CD4-positive, alpha-beta T cell treated with Interleukin-1 beta for 1 hour (primary cell): ENCODE measurements at places on chromosomes 7 and 10.

DNA sequence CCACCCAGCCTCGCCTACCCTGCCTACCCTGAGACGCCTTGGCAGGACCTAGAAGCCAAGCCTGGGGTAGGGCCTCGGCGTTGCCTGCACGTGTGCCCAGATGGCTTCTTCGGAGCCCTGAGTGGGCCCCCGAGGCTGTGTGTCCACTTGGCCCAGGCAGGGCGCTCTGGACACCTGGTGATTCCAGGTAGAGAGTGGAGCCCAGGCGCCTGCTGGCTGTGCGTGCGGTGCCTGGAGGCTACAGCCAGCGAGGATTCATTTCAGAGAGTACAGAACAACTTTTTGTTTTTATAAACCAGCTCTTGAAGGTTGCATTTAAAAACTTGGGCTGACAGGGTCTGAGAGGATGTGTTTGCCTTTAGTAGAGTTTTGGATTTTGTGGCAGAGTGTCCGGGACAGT is 40.0 kb downstream of the NKX6-2 start:
- no peak for DNase-seq

DNA sequence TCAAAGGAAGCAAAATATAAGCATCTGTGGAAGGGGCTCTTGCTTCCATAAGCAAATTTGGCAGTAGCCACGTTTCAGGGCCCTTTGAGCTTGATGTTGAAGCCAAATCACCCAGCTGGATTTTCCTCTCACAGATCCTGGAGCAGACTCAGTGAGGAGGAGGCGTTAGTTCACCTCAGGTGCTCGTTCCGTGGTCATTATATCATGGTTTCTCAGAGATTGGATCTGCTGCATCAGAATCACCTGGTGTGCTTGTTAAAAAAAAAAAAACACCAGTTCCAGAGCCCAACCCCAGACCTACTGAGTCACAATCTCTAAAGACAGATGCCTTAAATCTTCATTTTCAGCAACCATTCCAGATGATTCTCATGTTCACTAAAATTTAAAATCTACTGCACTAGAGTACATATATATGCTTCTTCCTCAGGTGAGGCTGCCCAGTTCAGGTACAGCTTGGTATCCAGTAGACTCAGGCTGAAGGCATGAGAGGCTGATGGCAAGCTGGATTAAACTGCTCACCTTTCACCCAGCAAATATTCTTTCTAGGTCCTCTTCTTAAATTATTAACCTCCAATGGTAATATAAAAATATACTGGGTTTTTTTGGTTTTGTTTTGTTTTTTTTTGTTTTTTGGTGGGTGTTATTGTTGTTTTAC is 24.9 kb downstream of the TFAM start:
- DNase-seq = no peak

DNA sequence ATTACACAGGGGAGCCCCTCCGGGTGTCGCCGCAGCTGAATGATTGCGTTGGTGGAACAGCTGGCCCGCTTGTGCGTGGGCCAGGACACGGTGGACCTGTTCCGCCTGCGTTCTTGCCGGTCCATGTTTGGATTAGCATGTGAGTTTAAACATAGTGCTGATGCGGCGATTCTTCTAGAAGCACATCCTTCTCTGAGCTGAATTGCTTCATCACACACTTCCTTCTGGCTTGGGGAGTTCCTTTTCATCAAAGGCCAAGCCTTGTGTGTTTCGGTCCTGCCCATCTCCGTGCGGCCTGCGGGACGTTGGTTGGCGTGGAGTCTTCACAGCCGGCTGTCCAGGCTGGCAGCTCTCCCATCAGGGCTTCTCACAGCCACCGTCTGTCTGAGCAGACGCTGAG is 45.5 kb upstream of the SLC29A4 start:
- DNase-seq = peak; percentile 46

DNA sequence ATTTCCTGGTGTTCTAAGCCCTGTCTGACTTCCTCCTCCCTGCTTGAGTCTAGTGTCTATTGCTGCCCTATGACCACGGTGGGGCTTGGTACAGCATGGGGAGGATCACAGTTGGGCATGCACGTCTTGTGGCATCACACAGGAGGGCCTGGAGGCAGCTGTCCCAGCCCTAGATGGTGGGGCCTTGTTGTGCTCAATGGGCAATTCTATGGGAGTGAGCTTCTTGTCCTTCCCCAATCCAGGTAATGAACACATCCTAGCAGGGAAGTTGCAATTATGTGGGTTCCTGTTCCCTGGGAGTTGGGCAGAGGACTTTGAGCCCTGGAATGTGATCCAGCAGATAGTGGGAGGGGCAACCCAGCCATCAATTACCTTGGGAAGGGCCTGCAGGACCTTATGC is 10.8 kb upstream of the FAM3C start:
- no peak for DNase-seq

DNA sequence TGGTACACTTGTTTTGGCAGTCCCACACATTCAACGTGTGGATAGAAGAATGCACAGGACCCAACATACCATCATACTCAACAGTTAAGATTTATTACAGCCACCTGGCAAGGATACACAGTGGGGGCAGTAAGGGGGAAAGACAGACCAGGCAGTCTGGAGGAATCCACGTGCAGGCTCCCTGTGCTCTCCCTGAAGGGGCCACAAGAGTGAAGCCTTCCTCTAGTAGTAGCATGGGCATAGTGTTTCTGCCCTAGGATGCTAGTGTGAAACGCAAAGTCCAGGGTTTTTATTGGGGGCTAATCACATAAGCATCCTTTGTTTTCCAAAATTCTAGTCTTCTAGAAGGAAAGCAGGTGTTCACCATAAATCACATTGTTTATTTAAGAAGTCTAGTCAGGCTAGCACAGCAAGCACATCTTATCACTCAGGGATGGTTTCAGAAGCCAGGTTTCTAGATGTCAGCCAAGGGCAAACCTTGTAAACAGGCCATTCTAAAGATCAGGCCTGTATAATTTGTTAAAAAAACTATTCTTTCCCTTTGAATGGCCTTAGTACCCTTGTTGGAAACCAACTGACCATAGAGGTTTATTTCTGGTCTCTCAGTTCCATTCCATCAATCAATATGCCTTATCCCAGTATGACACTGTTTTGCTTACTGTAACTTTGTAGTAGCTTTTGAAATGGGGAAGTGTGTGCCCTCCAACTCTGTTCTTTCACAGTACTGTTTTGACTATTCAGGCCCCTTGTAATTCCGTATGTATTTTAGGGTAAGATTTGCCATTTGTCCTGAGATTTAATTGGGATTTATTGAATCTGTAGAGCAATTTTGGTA is 12.4 kb upstream of the TFAM start:
- DNase-seq = no peak

GRCh38 chr10:119466076-119466475 is 76.4 kb downstream of the RGS10 start:
- no peak for DNase-seq

DNA sequence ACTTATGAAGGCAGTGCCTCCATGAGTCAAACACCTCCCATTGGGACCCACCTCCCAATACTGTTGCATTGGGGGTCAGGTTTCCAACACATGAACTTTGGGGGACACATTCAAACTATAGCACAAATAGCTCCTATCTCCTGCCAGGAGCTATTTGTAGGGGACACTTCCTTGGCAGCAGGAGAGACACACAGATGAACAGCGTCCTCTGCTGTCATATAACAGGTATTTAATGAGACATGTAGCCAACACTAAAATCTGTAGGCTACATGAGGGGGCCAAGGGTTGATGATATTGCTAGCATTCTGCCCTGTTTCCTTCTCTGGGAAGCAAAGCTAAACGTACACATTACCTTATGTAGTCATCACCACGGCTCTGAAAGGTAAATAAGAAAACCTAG is 2.6 kb upstream of the GPR26 start:
- DNase-seq = no peak

GRCh38 chr7:140053812-140054539 is 8.8 kb downstream of the PARP12 start:
- no peak for DNase-seq

DNA sequence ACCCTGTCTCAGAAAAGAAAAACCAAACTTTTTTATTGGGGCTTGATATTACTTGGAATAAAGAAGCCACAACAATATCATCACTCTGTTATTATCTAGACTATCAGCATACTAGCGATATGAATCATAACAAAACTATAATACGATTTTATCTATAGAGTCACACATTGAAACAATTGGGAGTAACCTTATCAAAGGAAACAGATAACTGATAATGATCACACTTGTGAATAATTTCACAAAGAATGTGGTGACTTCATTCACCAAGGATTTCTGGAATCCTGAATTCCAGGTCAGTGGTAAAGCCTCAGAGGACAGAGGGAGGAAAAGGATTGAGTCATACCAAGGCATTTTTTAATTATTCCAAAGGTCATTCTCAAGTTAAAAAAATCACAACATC is 32.1 kb upstream of the NMT2 start:
- no peak for DNase-seq

DNA sequence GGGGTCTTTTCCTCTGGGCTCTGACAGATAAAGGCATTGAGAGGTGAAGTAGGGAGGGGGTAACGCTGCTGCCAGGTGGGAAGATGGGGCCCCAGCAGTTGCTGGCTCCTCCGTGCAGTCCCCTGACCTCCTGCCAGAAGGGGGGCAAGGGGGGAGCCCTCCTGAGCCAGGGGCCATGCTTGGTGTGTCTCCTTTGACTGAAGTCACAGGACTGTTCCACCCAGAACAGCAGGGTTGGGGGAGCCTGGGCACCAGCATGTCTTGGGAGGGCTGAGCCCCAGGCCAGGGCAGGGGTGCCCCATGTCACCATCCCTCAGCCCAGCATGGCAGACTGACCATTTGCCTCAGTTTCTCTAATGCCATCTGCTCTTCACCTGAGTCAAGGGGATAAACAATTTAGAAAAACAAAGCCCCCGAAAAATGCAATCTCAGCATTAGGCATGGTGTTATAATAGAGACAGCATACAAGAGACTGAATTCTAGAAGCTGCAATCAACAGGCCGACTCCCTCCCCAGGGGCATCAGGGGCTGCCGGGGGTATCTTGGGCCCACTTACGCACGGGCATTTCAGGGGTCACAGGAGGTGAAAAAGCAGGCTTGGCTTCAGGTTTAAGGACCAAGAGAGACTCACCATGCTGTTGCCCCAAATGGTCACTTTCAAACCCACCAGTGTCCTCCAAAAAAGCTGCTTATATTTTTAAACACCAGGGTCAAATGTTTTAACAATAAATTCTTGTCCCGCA is 108.6 kb upstream of the GPR26 start:
- DNase-seq = no peak
